ENCODE measurements at places on chromosomes 2 and 18. TPM values are rescaled to one million over a fixed set of nuclear protein-coding genes. Genes with fewer than 3 reads are reported as not detected.

Gene CXCR1
- 0.08 TPM for polyA plus RNA-seq

Gene NUP35
- 29.4 TPM for polyA plus RNA-seq

Gene GPR45
- 0.10 TPM for polyA plus RNA-seq

Gene POTEI
- polyA plus RNA-seq: 0.90 TPM

Gene PPP1R1C
- 2.6 TPM for polyA plus RNA-seq

DNA sequence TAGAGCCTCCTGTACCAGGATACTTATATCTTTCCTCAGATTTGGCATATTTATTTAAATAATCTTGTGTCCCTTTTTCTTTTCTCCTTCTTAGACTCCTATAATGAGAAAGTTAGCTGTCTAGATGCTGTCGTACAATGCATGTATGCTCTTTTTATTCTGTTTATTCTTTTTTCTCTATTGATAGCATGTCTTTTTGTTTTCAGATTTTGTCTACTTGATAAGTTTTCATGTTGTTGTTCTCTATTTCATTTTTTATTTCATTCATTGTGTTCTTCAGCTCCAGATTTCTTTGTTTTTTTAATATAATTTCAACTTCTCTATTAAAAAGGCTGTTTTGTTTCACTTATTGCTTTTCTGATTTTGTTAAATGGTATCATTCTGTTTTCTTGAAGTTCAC lies 674.3 kb upstream of the POU3F3 start:
- DNase-seq: no peak

DNA sequence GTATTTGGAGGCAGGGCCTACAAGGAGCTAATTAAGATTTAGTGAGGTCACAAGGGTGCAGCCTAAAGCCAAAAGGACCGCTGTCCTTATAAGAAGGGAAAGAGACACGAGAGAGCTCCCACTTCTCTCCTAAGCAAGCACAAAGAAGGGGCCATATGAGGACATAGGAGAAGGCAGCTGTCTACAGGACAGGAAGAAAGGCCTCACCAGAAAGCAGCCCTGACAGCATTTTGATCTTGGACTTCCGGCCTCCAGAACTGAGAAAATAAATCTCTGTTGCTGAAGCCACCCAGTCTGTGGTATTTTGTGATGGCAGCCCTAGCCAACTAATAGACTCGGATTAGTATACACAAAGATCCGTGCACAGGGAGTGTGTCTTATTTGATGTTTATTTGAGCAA lies 139.7 kb downstream of the B3GNT2 start:
- DNase-seq: no peak

- DNase-seq: no peak
Observed at GRCh38 chr2:50974940-50975339, 57.0 kb downstream of the NRXN1 start.

DNA sequence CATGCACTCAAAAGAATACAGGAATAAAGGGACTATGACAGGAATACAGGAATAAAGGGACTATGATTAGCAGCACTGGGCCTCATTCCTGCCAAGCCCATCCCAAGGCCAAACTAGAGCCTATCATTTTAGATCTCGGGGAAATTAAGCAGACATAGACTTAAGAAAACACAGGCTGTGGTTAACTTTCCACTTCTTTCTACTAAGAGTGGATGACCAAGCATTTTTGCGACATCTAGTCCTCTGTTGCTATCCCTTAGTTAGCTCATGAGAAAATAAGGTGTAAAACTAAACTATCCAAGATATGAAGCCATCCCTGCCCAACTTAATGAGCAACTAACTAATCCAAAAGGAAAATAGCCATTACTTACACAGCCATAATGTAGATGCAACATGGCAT lies 5.9 kb downstream of the LYPD1 start:
- no peak for DNase-seq

DNA sequence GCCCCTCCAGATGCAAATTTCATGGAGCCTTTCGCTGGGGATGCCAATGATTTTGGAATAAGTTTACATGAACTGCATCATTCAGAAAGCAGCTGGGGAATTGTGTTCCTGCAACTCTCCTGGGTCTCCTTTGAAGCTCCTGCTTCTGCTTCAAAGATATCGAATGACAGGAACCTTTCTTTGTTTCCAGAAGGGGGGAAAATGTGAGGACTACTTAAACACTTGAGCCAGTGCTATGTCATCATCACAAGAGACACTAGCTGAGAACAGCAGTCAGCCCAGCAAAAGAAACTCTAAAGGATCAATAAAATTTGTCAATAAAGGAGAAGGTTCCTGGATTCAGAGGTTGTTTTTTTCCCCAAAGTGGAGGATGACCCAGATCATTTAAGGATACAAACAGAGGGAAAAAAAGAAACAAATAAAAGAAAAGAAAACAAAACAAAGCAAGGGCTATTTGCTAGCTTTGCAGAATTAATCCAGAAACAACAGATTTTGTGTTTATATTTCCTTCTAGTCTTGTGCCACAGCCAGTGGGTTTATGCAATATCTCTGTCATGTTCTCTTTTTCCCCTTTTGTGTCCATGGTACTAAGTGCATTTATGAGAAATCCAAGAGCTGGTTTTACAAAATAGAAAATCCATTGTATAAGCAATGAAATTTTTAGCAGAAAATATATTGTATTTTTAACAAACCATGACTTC lies 463.7 kb downstream of the CDH2 start:
- DNase-seq: peak; percentile 10

GRCh38 chr2:9767656-9768281 lies 75.5 kb upstream of the TAF1B start:
- DNase-seq: no peak

DNA sequence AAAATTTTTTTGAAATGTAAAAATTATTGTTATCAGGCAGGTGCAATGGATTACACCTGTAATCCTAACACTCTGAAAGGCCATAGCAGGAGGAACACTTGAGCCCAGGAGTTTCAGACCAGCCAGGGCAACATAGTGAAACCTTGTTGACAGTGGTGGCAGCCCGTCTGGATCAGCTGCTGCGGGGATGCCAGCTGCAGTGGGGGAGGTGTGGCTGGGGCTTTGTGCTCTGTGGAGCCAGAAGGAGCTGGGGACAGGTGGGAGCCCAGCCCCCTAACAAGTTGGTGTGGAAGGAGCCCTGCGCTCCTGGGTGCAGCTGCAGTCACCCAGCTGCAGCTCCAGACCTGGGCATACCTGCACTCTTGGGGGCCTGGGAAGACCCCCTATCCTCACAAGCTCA lies 182.4 kb upstream of the MC4R start:
- DNase-seq: no peak

All from right lung (tissue), 10 donors.